Trophoblast cell (in vitro differentiated cells and primary cell): ENCODE measurements at places on chromosomes 7 and 10.

GRCh38 chr7:42099470-42100155 lies 137.4 kb downstream of the GLI3 start:
- no peak for DNase-seq

GRCh38 chr7:21624320-21624719 lies 81.5 kb downstream of the DNAH11 start:
- DNase-seq: no peak

GRCh38 chr10:72340510-72341261 lies 14.0 kb downstream of the DNAJB12 start:
- DNase-seq: peak; percentile 83

DNA sequence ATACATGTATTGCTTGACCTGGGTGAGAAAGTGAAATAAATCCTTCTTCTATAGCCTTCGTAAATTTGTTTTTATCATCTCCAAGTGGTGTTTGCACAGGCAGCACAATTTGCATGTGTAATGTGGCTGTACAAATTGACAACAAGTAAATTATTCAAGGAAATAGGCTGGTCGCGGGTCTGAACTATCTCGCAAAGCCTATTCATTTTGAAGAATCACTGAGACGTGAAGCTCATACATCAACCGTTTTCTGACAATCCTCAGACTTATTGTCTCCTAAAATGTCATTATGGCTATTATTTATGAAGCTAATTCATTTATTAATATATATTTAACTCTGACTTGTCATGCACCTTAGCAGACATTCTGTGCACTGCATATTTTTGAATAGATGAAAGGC lies 16.2 kb upstream of the FAM204A start:
- DNase-seq: no peak

DNA sequence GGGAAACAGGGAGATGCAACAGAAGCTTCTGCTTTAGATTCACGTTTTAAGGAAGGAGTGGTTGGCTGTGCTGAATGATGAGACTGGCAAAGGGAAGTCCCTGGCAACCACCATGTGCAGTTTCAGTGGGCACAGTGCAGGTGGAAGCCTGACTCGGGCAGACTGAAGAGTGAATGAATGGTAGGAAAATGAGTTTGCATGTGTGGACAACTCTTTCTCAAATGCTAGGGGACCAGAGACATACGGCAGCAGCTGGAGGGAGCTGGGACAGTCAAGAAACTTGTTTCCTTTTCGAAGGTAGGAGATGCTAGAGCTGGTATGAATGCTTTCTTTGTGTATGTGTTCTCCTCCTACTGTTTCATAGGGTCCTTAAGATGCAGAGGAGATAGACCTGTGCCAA lies 29.0 kb downstream of the PODXL start:
- DNase-seq: no peak

GRCh38 chr10:42836096-42836495 lies 53.5 kb downstream of the BMS1 start:
- DNase-seq: no peak

- peak; percentile 88 for DNase-seq
These were observed at the start of gene MORN4 for GRCh38 chr10:97632949-97633884. Gene MORN4 (minus strand): TSS chr10:97633500. CDS start chr10:97619653, 13,847 bp downstream.

- DNase-seq: peak; percentile 55
These were observed 55.3 kb upstream of the C7orf33 start for GRCh38 chr7:148535217-148535616.

GRCh38 chr7:106984034-106984433 lies 60.5 kb upstream of the PRKAR2B start:
- no peak for DNase-seq

DNA sequence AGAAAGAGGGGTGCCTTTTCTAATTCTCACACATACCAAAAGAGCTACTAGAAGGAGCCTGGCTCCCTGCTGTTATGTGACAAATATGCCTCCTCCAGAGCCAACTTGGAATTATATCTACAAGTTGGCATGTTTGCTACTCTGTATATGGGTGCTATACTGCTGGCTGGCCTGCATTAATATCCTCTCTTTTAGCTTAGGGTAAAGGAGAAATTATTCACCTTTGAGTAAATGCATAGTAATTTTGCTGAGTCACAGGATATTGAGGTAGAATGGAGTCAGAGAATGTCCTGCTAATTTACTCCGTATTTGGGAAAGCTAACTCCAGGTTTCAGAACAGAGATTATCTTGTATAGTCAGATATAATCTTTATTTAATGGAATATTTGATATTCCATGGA lies 24.2 kb upstream of the LIPN start:
- DNase-seq: no peak

- peak; percentile 47 for DNase-seq
These were observed 22.2 kb downstream of the MMS19 start for GRCh38 chr10:97475936-97476594.

- no peak for DNase-seq
These were observed 3.3 kb downstream of the EPHA1 start for GRCh38 chr7:143405173-143406001.

GRCh38 chr7:86999750-87000149 lies 59.7 kb downstream of the ELAPOR2 start:
- DNase-seq: no peak

DNA sequence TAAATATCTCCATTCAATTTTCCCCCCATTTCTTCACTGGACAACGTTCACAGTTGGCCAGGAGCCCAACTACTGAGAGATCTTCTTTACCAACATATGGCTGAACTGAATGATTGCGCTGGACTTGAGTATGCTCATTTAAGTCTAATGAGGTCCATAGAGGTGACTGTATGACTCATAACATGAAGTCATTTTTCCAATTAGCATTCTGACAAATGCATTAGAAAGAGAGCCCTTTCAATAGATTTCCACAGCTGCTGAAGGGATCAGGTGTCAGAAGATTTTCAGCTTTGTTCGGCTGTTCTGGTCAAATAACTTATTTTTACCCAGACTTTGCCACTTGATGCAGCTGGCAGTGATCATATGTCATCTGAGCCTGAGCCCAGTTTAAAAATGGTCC lies 438.0 kb downstream of the ETV1 start:
- DNase-seq: no peak

- peak; percentile 58 for DNase-seq
These were observed 1.5 kb downstream of the CDK13 start for GRCh38 chr7:39951226-39952194.

GRCh38 chr7:122468945-122469344 lies 164.4 kb upstream of the FEZF1 start:
- no peak for DNase-seq

DNA sequence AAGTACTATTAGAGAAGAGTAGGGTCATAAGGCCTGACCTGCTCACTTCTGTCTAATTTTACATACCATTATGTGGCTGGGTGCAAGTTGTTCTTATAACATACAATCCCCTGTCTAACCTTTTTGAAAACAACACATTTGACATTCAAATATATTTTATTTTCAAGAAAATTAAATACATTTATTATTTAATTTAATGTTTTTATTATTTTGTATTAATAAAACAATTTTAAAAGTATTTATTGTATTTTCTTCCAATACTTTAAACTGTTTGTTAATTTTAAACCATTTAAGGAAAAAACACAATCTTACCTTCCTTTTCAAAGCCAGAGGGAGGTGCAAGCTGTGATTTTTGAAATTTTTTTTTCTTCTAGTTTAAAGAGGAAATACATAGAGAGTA lies 232.8 kb downstream of the KCND2 start:
- no peak for DNase-seq

- no peak for DNase-seq
These were observed 13.1 kb downstream of the GPER1 start for GRCh38 chr7:1100834-1101562.

GRCh38 chr10:124693801-124694416 lies 50.3 kb downstream of the FAM53B start:
- DNase-seq: peak; percentile 78

DNA sequence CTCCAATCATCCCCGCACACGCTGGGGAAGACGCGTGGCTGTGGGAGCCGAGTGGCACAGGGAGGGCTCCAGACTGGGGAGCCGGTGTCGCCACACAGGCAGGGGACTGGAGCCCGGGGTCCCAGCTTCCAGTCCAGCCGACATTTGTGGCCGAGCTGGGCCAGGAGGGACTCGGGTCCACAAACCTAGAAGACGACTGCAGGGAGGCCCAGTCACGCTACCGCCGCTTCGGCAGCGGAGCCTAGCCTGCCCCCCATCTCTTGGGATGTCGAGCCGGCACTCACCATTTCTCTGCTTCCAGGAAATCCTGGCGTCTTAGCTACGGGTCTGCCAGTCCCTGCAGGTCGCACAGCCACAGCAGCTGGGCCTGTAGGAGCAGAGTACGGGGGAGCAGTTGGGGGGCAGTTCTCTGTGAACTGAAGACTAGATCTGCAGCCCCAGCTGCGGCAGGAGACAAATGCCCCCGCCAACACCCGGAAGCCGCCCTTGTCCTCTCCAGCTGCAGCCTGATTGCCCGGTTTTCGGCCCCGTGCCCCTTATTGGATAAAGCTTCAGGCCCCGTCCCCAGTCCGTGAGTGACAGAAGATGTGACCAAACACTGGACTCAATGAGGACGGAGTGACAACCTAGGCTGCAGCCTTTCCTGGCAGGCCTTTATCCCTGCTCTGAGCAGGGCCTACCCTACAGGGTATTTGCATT lies 270.7 kb downstream of the ZNF33B start:
- peak; percentile 86 for DNase-seq

- no peak for DNase-seq
These were observed 98.2 kb downstream of the PRTFDC1 start for GRCh38 chr10:24854256-24854655.

- no peak for DNase-seq
These were observed 343.6 kb upstream of the MGMT start for GRCh38 chr10:129123428-129123827.

DNA sequence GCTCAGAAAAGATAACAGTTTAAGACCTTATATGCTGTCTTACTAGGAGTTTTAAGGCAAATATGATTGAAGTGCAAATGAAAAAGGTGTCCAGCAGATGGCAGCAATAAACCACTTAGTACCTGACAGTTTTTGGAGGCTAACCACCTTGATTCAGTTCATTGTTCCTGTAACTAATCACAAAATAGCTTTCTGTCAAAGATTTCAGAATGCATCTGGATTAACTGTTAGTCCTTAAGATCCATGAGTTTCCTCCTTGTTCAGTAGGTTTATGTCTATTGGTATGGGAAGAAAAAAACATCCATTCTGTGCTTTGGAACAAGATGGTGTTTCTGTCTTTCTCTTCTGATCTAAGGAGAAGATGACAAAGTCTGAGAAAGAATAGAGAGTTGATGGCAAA lies 46.6 kb downstream of the CCSER2 start:
- DNase-seq: peak; percentile 55

DNA sequence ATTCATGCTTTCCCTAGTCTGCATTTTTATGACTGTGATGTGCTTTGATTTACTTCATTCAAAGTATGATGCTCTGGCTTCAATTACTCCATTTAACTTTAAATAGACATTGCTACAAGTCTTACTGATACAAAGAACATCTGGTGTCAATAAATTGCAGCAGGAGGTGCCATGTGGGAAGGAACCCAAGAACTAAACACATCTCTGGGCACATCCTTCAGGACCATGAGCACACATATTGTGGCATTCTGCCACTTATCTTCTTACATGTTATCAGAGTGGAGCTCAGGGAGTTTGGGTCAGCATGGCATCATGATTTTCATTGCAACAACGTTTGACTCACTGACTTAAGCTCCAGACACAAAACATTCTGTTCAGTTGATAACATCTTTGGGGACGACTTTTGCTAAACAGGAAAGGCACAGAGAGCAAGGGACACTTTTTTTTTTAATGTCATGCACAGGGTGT lies 227.0 kb downstream of the DKK1 start:
- DNase-seq: no peak

GRCh38 chr10:74995806-74996205 lies 115.7 kb upstream of the SAMD8 start:
- DNase-seq: no peak

GRCh38 chr7:92569137-92569536 lies 21.1 kb downstream of the FAM133B start:
- DNase-seq: no peak

DNA sequence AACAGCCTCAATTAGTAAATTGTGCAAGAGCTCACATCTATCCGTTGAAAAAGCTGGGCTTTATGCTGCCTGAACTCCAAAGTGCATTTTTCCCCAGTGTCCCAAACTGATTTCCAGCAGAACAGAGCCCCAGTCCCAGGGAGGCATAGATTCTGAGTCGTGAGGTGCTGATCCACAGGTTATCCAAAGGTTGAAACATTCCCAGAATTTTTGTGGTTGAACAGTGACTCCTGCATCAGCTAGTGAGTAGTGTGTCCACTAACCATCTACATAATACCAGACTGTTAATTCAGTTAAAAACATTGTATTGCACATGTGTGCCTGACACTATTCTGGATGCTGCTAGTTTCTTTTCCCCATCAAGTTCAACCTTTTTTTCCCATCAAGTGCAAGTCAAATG lies 761.5 kb downstream of the GATA3 start:
- peak; percentile 8 for DNase-seq

- no peak for DNase-seq
These were observed 101.8 kb upstream of the GDF10 start for GRCh38 chr10:47198221-47198620.

DNA sequence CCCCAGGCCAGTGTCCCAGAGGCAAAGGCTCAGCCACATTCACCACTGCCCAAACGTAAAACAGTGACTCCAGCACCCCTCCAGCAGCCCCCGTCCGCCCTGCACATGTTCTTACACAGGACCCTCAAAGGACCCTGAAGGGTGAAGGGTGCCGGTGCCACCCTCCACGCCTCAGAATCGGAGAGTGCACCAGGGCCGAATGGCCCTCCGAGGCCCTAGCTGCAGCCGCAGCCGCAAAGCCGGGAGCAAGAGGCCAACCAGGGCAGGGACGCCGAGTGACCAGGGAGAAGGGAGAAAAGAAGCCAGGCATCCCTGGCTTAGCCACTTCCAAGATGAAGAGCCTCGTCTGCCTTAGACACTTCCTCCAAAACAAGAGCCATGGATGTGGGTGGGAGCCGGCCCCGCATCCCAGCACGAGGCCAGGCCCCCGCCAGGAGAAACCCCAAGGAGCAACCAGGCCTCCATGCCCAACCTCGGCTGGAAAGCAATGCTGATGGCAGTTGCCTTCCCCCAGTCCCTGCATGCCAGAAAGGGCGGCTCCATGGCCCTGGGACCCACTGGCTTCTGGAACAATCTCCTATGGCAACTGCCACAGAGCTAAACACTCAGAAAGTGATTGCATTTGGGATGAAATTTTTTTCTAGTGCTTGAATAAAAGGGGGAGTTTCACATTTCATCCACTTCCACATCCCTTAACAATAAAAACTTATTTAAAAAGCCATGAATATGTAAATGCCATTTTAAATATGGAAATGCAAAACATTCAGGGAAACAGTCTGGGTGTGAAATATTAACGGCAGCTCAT lies 92.3 kb downstream of the MAD1L1 start:
- DNase-seq: no peak

DNA sequence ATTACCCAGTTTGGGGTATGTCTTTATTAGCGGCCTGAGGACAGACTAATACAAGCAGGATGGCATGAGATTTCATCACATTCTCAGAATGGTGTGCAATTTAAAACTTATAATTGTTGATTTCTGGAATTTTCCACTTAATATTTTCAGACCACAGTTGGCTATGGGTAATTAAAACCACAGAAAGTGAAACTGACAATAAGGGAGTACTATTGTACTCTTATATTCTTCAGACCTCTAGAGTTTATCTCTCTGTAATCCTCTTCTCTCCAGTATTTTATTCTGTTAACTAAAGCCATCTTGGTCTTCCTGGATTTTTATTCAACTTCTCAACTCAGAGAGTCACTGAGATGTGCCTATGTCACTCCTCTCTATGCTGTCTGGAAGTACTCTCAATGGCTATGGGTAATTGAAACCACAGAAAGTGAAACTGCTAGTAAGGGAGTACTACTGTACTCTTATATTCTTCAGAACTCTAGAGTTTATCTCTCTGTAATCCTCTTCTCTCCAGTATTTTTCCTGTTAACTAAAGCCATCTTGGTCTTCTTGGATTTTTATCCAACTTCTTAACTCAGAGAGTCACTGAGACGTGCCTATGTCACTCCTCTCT lies 118.3 kb downstream of the PPP1R17 start:
- no peak for DNase-seq

GRCh38 chr10:77072836-77073662 lies 564.6 kb downstream of the KCNMA1 start:
- no peak for DNase-seq
